ENCODE measurements at places on chromosomes 7 and 10.

GRCh38 chr10:94496010-94496409 is 49.6 kb upstream of the HELLS start:
- peak; percentile 3 for DNase-seq

DNA sequence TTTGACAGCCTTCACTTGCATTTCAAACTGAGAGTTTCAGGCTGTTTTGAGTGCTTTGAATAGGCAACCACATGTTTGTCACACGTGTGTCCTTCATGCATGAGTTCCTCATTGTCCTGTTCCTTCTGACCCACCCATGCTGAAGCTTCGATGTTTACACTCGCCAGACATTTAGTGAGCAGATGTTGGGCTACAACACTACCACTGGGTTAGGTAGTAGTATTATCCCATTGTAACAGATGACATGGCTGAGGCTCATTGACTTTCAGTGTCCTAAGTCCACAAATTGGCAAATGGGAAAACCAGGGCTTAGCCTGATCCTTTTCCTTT is 456.1 kb downstream of the PHTF2 start:
- DNase-seq: no peak

- peak; percentile 11 for DNase-seq
Measured at GRCh38 chr7:84247591-84247990, 53.0 kb upstream of the SEMA3A start.

DNA sequence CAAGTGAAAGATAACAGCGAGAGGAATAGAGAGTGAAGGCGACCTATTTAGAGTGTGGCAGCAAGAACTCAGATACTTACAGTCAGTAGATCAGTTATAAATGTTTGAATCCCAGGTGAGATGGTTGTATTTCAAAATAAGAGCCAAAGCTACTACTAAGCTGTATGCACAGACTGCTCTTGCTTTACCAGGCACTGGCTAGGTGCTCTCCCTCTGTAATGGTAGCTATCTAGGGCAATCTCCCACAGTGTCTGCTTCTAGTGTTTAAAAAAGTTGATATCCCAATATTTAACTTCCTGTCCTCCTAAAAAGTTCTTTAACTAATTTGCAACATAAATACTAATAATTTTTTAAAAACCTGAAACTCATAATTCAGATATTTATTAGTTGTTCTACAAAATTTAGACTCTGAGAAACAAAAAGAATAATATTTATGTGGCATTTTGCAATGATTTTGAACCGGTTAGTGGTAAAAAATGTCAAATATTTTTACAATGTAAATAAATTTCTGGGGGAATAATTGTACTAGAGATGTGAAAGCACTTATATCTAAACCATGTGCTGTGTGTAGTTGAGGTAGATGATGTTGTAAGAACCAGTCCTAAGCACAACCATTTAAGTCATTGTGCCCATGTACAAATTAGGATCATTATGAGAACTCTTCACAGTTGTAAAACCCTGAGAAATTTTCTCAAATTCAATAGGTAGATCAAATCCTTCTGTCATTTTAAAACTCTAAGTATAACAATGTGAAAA is 349.3 kb upstream of the SEMA3D start:
- no peak for DNase-seq

DNA sequence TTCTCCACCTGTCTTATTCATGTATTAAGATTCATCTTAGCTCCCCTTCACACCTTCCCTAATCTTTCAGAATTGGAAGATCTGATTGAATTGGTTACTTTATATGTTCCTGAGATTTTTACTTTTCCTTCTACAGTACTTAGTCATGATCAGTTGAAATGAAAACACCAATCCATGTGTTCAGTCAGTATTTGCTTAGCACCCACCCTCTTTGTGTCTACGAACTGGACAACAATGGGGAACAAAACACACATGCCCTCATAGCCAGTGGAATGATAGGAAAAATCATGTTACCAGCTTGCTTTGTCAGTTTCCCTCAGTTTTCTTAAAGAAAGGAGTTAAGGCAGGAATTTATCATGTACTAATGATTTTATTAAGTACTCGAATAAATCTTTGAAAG is 2.0 kb downstream of the MASTL start:
- no peak for DNase-seq

- DNase-seq: no peak
Measured at GRCh38 chr10:20254078-20254477, 437.8 kb downstream of the PLXDC2 start.

DNA sequence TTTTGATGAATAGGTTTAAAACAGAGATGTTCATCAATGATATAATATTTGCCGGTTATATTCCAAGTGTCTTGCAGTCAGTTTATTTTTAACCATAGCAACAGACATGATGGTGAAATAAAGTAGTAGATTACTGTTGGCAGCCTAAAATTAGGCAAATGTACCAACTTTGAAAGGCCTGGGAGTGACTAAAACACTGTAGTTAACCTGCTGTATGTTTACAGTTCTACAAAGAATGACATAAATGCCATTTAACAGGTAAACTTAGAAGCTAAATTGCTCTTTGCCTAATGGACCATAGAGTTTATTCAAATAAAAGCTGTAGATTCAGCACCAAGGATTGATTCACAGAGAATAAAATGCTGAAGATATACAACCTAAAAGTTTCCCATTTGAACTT is 64.1 kb downstream of the PHTF2 start:
- DNase-seq: no peak
